Stimulated activated CD8-positive, alpha-beta memory T cell treated with anti-CD3 and anti-CD28 coated beads, Interleukin-2, amount 100 ng/mL, for 1 hour (primary cell): ENCODE measurements at places on chromosomes 13 and 19.
A peak's percentile ranks its signal among the peaks of the same experiment; 100 is the strongest.

GRCh38 chr13:108281901-108282300, 12.4 kb downstream of the TNFSF13B start:
- no peak for DNase-seq

- no peak for DNase-seq
Observed at GRCh38 chr19:56258272-56258671, 14.3 kb upstream of the EDDM13 start.

DNA sequence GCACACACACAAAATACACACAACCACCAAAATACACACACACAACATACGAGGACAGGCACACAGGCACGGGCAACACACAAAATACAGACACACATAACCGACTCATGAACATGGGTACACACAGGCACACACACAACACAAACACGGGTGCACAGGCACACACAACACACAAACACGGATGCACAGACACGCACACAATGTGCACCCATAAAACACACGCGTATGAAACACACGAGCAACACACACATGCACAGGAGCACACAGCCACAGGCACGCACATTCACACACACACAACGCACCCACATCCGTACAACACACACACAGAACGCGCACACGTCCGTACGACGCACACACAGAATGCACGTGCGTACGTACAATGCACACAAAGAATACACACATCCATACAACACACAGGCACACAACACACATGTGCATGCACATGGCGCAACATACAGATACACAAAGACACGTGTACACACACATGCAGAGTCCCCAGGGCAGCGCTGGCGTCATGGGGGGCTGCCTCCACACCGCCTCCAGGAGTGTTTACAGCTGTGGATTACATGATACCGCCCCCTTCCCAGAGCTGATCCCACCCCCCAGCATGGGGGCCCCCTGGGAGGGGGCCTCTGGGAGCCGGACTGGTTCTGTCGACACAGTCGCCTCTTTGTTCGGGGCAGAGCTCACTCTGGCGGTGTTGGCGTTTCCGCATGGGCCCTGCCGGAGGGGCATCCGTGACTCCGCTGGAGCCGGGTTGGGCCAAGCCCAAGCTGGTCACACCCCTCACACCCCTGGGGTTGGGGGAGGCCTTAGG, 2.9 kb downstream of the SBNO2 start:
- DNase-seq = no peak

- DNase-seq = no peak
Observed at GRCh38 chr19:46431824-46432223, 3.1 kb upstream of the PNMA8C start.

DNA sequence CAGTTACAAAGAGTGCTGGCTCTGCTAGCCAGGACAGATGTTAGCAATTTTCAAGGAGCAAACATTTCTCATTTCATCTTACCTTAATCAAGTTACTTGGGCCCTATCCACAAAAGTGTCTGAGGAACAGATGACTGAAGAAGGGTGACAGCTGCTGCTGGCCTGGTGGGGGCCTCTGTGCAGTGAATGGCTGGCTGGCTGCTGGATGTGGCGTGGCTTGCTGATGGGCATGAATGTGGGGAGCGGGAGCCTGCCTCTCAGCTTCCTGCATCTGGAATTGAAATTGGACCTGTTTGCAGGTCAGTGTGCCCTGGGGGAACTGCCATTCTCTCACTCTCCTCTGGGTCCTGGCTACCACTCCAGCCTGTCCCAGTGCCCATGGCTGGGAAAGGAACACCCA, 94.7 kb downstream of the RGCC start:
- no peak for DNase-seq

DNA sequence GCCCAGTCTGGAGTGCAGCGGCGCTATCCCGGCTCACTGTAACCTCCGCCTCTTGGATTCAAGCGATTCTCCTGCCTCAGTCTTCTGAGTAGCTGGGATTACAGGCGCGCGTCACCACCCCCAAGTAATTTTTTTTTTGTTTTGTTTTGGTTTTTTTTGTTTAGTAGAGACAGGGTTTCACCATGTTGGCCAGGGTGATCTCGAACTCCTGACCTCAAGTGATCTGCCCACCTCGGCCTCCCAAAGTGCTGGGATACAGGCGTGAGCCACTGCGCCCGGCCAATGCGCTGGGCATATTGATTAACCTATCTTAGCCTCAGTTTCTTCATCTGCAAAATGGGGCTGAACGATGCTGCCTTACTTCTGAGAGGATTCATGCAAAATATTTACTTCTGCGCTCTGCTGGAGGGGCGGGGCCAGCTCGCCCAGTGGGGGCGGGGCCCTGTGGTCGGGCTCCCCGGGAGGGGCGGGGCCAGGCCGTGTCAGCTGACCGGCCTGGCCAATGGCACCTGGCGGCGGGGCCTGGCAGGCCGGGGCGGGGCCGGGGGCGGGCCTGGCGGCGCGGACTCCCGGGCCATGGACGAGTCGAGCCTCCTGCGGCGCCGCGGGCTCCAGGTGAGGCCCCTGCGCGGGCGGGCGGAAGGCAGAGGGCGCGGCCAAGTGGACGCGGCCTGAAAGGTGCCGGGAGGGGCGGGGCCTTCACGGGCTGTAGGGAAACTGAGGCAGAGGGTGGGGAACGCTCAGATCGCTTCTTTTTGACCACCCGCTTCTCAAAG, at the start of gene MAST3:
TSS of gene MAST3 (plus strand) at position 562 of the 776 bp plus-strand sequence. CDS start at position 577, 15 bp downstream.
- peak; percentile 86 for DNase-seq

- no peak for DNase-seq
Observed at GRCh38 chr13:93789058-93789457, 562.5 kb downstream of the GPC6 start.

- DNase-seq = no peak
Observed at GRCh38 chr13:21987793-21988192, 316.9 kb downstream of the FGF9 start.

GRCh38 chr13:22505489-22505888, 675.3 kb upstream of the SGCG start:
- no peak for DNase-seq

GRCh38 chr13:40668335-40668734, 1.9 kb upstream of the FOXO1 start:
- peak; percentile 24 for DNase-seq
